ENCODE measurements at places on chromosomes 12 and 14.

DNA sequence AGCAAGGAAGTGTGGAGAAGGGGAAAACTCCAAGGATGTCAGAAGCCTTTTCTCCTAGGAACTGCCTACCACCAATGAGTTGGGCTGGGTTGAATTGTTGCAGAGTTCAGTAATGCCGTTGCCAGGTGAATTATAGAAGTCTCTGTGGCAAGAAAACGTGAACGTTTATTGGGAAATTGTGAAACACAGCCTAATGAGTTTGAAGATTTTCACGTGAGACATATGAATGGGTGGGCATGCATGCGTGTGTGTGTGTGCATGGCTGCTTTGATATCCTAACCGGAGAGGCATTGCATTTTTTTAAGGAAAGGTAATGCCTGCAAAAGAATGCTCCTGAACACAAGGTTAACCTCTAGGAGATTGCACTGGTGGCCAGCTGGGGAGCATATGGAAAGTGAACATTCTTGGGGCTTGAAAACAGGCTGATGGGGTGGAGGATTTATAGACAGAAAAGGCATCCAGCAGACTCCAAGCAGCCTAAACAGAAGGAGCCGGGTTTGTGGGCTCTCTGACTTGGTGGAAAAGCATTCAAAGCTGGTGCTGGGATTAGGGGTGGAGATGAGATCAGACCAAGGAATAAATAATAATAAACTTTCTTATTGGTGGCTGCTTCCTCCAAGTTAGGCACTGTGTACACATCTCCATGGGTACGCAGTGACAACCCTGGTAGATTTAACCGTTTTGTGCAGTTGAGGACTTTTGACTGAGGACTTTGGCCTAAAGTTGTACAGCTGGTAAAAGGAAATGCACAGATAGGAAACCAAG, 67.8 kb downstream of the NTF3 start:
- DNase-seq, result no peak

DNA sequence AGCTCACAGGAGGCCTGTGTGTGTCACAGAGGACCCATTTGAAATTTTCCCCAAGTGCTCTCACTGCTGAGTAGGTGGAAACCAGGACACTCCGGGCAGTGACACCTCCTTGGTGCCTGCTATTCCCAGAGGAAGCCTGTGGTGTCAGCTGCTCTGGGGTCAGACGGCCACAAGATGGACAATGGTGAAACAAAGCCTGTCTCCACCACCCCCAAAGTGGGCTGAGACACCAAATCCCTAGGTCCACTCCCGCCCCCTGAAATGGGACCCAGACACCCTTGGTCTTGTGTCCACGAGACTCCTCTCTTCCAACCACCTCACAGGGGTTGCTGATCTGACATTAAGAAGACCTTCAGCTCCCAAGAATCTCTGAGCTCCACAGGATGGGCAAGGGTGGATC, 7.0 kb downstream of the KCNH3 start:
- no peak for DNase-seq

- no peak for DNase-seq
These were observed 75.7 kb downstream of the GTF2A1 start for GRCh38 chr14:81144824-81145603.

- no peak for DNase-seq
These were observed 12.4 kb upstream of the SLC6A12 start for GRCh38 chr12:226401-226800.
